ENCODE measurements at places on chromosomes 2 and 18. TPM values are rescaled to one million over a fixed set of nuclear protein-coding genes. Genes with fewer than 3 reads are reported as not detected.

The MARCHF4 gene
- total RNA-seq = 19.2 TPM

The GNAL gene
- total RNA-seq = 80.6 TPM

The ALPG gene
- not detected for total RNA-seq

The PRKCE gene
- 51.1 TPM for total RNA-seq

The EFHD1 gene
- 2.7 TPM for total RNA-seq

The TIA1 gene
- total RNA-seq = 290 TPM

The SLC11A1 gene
- total RNA-seq = 2.0 TPM

The DNER gene
- 75.7 TPM for total RNA-seq

The CREG2 gene
- 8.1 TPM for total RNA-seq

The PROM2 gene
- 0.98 TPM for total RNA-seq

The MYOM1 gene
- total RNA-seq = 1.5 TPM

The MATN3 gene
- total RNA-seq = 2.0 TPM

The C2orf66 gene
- total RNA-seq = 0.25 TPM

The APLF gene
- total RNA-seq = 4.7 TPM

The TET3 gene
- total RNA-seq = 21.4 TPM

The GALNT1 gene
- total RNA-seq = 47.7 TPM

The KCNG3 gene
- 0.49 TPM for total RNA-seq

The EMILIN1 gene
- 3.7 TPM for total RNA-seq

The PPM1B gene
- 41.1 TPM for total RNA-seq
